ENCODE measurements at places on chromosomes 5 and 9.

DNA sequence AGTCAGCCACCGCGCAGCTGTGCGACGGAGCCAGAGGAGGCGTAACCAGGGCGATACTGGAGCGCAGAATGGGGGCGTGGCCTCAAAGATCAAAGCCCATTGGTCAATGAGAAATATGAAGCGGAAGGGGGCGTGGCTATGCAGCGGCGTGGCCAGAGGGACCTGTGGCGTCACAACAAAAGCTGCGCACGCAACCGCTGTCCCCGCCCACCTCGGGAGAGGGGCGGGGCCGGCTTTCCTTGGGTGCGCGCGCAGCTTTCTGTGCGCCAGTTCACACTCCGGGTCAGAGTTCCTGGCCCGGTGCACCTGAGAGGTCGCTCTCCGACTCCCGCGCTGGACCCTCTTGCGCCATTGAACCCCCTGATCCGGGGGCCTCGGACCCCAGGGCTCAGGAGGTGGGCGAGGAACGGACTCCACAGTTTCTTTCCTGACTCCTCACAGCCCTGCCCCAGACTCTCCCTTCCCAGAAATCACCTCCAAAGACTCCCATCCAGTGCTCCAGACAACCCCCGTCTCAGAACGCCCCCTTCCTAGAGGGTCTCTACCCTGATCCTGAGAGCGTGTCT, at the start of gene SWI5:
Gene SWI5 (plus strand): TSS at position 269 of the 566 bp plus-strand sequence.
- peak; percentile 99 for DNase-seq

- no peak for DNase-seq
These were observed 19.2 kb downstream of the SLC22A4 start for GRCh38 chr5:132313366-132313765.

- peak; percentile 74 for DNase-seq
These were observed at the start of gene KLHL3 for GRCh38 chr5:137735555-137736284. KLHL3 (minus strand) TSS chr5:137736089; CDS start chr5:137735646, 443 bp downstream.

DNA sequence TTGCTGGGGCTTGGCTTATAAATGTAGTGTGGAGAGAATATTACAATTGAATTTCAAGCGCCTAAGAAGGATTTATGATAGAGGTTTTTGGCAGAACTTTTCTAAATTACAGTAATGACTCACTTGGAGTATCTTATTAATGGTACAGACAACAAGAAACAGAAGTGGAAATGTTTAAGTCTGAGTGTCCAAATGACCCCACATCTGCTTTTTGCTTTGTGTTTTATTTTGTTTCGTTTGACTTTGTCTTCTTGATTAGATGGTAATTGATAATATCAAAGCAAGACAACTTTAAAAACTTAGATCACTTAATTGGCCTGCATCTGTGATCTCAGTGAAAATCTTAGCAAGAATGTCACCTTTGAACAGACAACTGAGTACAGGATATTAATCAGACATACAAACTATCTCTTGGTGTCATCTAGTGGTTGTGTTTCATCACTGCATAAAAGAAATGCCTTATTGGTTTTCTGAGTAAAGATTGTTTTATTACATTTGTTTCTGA, 577.4 kb downstream of the ISL1 start:
- DNase-seq = peak; percentile 42

GRCh38 chr9:135992486-135993408, 31.6 kb upstream of the UBAC1 start:
- peak; percentile 45 for DNase-seq

- no peak for DNase-seq
These were observed 158.7 kb downstream of the TMEM167A start for GRCh38 chr5:82918311-82919031.

DNA sequence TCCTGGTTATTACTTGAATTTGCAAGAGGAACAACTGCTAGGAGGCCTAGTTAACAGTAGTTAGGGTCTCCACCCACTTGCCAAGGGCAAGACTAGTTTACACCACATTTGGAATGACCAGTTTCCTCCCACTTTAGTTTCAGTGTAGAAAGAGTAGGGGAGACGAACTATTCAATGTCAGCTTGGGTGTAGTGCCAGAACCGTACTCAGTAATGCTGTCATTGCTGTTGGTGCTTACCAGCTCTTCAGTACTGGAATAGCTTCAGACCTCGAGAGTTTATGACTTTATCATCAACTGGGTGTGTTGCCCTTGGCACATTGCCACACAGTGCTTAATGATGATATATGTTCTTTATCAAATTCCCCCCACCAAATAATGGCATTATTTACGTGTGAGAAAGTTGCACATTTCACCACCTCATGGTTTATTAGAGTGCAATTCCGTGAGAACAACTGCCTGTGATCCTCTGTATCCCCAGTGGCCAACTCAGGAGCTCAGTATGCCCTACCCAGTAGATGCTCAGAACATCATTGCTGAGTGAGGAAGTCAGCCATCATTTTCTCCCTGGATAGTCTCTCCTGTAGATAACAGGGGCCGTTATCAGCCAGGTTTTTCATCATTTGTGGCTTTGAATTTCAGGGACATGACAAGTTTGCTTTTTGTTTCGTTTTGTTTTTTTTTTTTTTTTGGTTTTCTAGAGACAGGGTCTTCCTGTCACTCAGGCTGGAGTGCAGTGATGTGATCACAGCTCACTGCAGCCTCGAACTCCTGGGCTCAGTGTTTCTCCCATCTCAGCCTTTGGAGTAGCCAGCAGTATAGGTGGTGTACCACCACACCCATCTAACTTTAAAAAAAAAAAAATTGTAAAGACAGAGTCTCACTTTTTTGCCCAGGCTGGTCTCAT, 67.3 kb downstream of the DOCK8 start:
- no peak for DNase-seq

DNA sequence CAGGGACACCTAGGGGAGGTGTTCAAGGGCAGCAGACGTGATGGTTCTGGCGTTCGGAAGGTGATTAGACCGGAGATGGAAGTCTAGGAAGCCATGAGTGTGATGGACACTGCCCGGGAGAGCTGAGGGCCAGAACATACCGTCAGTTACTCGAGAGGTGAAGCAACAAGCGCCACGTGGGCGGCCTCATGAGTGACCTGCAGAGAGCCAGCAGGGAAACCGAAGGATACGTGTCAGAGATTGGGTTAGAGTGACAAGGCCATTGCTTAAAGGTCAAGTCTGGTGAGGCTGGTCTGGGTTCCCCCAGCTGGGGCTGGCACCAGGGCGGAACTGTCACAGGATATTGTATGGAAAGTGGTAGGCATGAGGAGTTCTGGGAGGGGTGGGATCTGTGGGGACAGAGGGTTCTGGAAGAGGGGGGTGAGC, 60.0 kb downstream of the C9orf50 start:
- DNase-seq = no peak

GRCh38 chr9:81537964-81538363, 151.4 kb downstream of the TLE1 start:
- DNase-seq = no peak

GRCh38 chr9:120151806-120152205, 428.2 kb downstream of the CDK5RAP2 start:
- no peak for DNase-seq

DNA sequence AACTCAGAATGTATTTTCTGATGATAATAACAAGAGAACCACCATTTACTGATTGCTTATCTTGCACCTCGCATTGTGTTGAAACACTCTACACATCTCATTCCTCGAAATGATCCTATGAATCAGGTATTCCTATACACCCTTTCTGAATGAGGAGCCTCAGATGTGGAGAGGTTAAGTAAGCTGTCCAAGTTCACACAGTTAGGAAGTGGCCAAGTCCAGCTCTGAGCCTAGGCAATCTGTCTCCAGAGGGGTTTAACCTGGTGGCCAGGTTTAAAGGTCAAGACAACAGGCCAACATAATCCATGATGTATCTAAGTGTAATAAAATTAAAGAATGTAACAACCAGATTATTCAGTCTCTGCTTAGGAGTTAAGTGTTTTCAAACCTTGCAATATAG, 12.9 kb downstream of the FAM169A start:
- no peak for DNase-seq
